Activated CD4-positive, alpha-beta T cell treated with anti-CD3 and anti-CD28 coated beads, Interleukin-2, amount 10 ng/mL, durations not matched to agents 7 days and 5 days (primary cell): ENCODE measurements at places on chromosomes 6 and 20. TPM values are rescaled to one million over a fixed set of nuclear protein-coding genes. Genes with fewer than 3 reads are reported as not detected.

GRCh38 chr6:140849456-140849855, 1283.3 kb upstream of the GJE1 start:
- DNase-seq: no peak

Gene PROKR2
- total RNA-seq: not detected

GRCh38 chr20:17940224-17940971, 28.2 kb downstream of the SNX5 start:
- DNase-seq: no peak

DNA sequence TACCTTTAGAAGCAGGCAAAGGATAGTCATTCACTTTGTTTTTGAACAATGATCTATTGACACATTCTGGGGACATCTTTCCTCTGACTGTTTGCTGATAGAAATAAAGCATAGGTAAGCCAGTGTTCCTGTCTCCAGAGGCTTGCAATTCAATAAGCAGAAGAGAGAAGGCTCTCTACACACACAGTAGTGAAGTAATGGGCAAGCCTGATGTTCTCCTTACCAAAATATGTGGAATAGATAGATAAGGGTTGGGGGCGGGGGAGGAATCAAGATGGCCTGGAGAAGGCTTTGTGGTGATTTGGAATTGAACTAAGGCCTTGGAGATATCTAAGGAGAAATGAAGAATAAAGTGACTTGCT, 27.3 kb downstream of the PAQR8 start:
- no peak for DNase-seq

DNA sequence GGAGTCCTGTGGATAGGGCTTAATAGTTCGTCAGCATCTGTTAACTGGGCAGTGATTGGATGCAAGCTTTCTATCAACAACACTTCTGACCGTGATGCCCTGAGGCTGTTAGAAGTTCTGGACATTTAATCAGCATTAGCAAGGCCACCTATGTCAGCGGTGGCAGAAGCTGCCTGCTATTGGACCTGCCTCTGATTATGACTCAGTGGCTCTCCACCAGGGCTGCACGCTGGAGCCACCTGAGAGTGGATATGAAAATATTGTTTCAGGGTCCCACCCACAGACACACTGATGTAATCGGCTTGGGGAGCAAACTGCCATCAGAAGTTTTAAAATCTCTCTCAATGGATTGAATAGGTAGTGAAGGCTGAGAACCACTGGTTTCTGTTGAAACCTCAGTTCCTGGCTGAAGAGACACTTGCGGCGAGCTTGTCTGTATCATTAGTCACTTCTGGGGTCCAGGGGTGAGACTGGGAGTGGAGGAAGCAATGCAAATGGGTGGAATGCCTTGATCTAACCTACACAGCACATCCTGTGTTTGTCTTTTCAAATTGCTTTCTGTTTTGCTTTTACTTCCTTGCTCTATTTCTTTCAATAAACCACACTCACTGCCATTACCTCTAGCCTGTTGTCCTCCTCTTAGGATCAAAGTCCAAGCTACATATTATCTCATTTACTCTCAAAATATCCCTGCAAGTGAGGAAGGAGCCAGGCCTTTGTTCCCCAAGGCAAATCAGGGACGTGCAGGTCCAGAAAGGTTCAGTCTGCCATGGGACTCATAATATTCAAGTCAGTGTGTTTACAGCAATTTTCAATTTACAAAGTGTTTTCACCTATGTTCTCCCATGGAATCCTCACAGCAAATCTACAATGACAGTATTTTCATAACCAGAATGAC, 4.2 kb downstream of the CLIC5 start:
- peak; percentile 85 for DNase-seq

- DNase-seq: no peak
Measured at GRCh38 chr20:52166150-52166549, 25.4 kb downstream of the ZFP64 start.

GRCh38 chr20:5923493-5923892, 26.8 kb downstream of the TRMT6 start:
- DNase-seq: no peak

- peak; percentile 64 for DNase-seq
Measured at GRCh38 chr20:41329435-41330342, 10.9 kb upstream of the LPIN3 start.

Gene DNAAF9
- total RNA-seq: 2.4 TPM

DNA sequence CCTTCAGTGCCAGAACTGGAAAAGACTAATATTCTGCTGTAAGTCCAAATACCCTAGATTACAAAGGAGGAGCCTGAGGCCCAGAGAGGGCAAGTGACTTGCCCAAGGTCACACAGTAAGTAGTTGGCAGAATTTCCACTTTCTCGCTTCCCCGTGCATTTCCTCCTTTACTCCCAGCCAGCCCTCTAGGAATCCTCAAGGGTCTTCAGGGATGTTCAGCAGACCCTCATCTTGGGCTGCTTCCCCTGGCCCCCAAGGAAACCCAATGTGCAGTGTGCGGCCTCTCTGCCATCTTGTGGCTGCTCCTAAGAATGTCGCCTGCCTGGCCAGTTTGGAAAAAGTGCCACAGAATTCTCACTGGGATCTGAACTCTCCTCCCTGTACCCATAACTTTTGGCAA, 217.7 kb upstream of the LRFN2 start:
- DNase-seq: no peak

GRCh38 chr6:44849806-44850205, 462.3 kb downstream of the CDC5L start:
- DNase-seq: no peak

GRCh38 chr6:95232446-95232845, 344.9 kb upstream of the MANEA start:
- no peak for DNase-seq

DNA sequence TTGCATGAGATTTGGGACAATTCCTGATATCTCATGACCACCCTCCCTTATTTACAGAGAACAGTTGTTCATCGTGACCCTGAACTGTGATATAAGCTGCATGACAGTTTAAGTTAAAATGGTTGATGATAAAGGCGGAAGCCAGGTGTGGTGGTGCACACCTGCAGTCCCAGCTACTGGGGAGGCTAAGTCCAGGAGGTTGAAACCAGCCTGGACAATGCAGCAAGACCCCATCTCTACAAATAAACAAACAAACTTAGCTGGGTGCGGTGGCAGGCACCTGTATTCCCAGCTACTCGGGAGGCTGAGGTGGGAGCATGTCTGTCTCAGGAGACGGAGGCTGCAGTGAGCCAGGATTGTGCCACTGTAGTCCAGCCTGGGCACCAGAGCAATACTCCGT, 24.1 kb downstream of the COL20A1 start:
- DNase-seq: no peak

DNA sequence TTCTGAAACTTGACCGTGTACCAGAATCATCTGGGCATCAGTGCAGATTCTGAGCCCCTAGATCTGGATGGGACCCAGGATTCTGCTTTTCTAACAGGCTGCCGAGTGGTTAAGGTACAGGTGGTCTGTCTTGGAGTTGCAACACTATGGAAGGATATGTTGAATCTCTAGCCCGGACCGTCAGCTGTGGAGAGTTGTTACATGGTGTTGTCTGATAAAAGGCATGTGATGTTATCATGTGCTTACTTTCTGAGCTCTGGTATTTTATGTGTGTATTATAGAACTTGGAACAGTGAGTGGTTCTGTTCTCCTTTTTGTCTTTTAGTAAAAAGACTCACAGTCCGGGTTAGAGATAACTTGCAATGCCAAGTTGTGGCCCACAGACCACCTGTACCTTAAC, 123.0 kb downstream of the JARID2 start:
- DNase-seq: no peak

DNA sequence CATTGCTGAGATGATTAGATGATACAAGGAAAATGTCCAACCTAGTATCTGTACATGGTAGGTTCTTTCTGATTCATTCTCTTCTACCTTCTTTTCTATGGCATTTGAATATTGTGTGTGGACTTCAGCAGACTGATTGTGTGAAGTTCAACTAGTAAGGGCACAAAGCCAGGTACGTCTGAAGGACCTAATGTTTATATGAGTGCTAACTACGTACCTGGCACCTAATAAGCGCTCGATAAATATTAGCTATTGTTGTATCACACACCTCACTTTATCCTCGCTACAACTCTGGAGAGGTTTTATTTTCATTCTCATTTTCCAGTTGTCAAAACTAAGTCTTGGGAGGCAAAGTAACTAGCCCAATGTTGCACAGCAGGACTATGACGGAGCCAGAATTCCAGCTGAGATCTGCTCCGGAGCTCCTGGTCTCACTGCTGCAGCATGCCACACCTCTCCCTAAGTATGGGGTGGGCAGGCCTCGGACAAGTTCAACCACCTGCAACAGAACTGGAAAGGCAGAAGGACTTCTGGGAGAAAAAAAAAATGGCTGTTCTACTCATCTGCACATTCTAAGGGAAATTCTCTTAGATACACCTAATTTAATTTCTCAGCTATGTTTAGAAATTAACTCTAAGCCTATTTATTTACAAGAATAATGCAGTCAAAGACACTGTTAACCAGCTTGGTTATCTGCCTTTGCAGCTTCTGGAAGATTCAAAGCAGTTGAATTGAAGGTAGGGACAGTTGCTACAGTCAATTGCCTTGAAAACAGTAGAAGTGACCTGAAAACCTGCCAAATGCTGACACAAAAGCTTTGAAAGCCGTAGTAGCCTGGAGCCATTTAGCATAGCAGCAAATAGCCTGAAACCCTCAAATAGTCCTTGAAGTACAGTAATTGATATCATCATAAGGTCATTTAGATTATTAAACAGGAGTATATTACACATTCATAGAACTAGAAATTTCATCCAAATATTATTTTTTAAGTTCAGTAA, 165.0 kb downstream of the PDE7B start:
- no peak for DNase-seq

GRCh38 chr6:101926149-101926925, 532.8 kb downstream of the GRIK2 start:
- no peak for DNase-seq

Gene PRDM13
- total RNA-seq: not detected

- no peak for DNase-seq
Measured at GRCh38 chr6:166386111-166386510, 3.4 kb upstream of the MPC1 start.

DNA sequence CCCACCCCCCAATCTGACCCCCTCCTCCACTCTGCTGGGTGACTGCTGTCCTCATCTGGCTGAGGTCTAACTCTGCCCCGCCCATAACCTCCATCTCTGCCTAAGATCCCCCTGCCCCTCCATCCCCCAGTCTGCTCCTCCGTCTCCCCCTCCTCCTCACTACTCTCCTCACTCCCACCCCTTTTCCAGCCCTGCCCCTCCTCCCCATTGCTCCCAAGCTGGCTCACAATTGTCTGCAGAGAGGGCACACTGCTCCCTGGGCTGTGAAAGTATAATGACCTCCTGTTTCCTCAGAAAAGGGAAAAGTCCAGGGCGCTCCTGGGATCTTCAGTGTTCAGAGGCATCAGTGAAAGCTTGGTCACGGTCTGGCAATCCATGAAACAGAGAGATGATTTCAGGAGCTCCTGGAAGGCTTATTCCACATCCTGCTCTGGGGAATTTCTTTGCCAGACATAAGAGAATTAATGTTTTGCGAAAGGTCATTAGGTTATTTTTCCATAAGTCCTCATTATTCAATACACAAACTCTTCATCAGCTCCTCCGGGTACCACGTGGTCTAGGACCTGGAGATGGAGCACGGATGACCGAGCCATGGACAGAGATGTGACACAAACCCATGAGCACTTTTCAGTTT, 21.5 kb downstream of the CST5 start:
- no peak for DNase-seq

Gene SLC9A8
- total RNA-seq: 21.4 TPM

Gene LPIN3
- total RNA-seq: 4.3 TPM

GRCh38 chr20:44398335-44398734, 42.8 kb downstream of the HNF4A start:
- DNase-seq: no peak

DNA sequence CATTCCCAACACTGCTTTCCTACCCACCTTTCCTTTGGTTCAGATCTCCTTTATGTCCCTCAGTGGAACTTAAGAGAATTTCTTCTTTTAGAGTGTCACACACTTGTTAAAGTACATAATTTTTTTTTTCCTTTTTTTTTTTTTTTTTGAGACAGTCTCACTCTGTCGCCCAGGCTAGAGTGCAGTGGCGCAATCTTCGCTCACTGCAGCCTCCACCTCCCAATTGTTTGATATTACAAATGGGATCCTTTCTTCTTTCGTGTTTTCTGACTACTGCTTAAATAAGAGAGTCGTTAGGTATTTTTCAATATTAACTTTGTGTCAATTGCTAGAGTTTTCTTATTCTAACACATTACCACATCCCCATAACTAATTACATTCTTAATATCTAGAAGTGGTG, 29.1 kb downstream of the NUP153 start:
- DNase-seq: no peak

- DNase-seq: no peak
Measured at GRCh38 chr6:75285283-75285639, 669 bp upstream of the TMEM30A start.

DNA sequence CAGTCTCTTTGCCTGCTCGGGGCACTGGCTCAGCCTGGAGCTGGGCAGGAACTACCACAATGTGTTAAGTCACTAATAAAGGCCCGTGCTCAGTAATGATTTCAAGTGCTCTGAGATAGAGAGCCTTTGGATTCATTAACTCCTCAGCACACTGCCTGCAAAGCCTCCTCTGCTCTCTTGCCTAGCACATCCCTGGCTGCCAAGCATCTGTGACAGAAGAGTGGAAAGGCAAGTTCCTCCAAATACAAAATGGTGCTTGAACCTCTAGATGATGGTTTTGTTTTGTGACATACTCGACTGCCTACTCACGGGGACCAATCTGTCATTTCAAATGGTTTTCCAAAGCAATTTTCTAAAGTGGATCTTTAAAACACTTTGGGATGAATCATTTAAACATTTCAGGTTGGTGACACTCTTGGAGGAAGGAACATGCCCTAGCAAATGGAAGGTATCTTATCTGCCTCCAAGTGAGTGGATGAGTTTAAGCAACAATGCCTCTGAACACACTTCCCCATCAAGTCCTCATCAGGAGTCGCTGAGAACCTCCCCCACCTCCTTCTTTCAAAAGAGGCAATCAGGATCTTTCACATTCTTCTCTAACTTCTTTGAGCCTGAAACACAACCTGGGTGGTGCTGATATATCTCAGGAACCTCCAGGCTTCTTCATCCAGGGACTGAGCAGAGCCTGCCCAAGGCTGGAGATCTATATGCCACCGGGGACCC, 35.8 kb downstream of the METTL24 start:
- DNase-seq: no peak

- DNase-seq: no peak
Measured at GRCh38 chr6:3230256-3230882, 2.9 kb upstream of the TUBB2B start.

DNA sequence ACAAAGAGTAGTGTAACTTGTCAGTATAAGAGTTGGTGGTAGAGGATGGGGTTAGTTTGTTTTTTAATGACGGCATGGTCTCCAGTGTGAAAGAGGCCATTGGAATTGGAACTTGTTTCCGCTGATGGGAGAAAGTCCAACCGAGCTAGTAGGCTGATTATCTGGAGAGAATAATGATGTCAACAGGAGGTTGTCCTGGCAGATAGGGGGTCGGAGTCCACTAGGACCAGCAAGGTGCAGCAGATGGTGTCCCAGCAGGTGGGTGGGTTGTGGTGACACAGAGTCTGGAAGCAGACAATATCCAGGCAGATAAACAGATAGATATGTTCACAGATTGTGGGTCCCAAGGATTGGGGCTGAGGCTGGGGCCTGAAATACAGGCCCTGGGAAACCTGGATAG, 35.1 kb downstream of the PKIB start:
- DNase-seq: no peak

GRCh38 chr6:71130277-71130676, 158.3 kb upstream of the OGFRL1 start:
- no peak for DNase-seq

- no peak for DNase-seq
Measured at GRCh38 chr20:676315-676937, 824 bp upstream of the SCRT2 start.
